ENCODE measurements at places on chromosomes 13 and 19.

DNA sequence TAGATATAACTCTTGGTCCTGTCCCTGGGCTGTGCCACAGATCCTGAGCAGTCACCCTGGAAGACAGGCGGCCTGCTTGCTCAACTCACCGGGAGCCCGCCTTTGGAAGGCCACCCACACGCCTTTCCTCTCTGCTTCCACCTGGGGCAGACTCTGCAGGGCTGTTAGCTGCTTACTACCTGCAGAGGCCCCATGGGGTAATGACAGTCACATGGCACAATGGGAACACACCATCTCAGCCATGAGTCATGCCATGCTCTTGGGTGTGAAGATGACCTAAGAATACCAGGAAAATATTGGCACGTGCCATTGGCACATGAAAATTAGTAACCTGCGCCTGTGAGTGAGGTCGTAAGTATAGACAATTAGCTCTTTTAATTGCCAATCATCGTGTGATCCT lies 108.6 kb downstream of the COL4A2 start:
- no peak for DNase-seq

- no peak for DNase-seq
These were observed 459 bp downstream of the PRAM1 start for GRCh38 chr19:8501981-8502380.

- DNase-seq, result no peak
These were observed 5.7 kb downstream of the KLK5 start for GRCh38 chr19:50947123-50947522.

DNA sequence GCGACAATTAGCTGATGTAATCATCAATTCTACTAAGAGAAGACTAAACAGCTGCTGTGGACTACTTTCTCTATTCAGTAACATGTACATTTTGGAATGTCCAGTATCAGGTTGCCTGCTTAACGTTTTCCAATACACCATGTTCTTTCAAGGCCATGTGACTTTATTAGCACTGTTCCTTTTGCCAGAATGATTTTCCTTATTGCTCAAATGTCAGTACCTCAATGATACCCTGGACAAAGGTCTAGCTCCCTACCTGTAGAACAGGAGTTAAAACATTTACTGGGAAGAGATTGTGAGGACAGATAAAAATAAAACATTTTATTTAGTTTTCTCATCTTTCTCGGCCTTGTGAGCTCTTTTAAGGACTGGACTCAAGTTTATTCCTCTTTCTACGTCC lies 3.8 kb upstream of the RBM26 start:
- DNase-seq, result no peak

GRCh38 chr13:36057041-36057440 lies 74.1 kb downstream of the DCLK1 start:
- no peak for DNase-seq

DNA sequence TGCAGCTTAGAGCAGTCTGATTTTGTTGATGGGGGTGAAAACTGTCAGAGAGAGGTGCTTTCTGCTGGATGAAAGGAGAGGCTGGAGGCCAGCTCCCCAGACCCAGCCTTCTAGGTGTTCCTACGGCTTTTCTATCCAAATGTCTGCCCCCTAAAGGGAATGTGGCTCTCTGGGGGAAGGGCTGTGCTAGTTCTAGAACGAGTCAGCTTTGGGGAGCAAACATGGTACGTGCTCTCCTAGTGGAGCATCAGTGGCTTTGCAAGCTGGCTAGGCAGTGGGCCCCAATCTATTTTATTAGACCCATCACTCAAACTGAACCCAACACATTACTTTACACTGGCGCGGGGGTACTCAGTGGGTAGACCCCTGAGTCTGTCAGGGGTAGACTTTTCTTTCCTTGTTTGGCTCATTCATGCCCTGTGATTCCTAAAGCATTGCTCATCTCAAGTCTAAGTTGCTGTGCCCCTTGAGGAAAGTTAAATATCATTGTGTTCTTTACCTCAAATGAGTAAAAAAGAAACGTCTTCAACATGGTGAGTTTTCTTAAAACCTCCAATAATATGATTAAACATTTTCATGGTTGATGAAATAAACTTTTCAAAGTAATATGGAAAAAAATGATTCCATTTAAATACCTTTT lies 254.9 kb downstream of the DLEU7 start:
- DNase-seq, result no peak

- no peak for DNase-seq
These were observed 10.4 kb downstream of the MIDN start for GRCh38 chr19:1258707-1259205.

DNA sequence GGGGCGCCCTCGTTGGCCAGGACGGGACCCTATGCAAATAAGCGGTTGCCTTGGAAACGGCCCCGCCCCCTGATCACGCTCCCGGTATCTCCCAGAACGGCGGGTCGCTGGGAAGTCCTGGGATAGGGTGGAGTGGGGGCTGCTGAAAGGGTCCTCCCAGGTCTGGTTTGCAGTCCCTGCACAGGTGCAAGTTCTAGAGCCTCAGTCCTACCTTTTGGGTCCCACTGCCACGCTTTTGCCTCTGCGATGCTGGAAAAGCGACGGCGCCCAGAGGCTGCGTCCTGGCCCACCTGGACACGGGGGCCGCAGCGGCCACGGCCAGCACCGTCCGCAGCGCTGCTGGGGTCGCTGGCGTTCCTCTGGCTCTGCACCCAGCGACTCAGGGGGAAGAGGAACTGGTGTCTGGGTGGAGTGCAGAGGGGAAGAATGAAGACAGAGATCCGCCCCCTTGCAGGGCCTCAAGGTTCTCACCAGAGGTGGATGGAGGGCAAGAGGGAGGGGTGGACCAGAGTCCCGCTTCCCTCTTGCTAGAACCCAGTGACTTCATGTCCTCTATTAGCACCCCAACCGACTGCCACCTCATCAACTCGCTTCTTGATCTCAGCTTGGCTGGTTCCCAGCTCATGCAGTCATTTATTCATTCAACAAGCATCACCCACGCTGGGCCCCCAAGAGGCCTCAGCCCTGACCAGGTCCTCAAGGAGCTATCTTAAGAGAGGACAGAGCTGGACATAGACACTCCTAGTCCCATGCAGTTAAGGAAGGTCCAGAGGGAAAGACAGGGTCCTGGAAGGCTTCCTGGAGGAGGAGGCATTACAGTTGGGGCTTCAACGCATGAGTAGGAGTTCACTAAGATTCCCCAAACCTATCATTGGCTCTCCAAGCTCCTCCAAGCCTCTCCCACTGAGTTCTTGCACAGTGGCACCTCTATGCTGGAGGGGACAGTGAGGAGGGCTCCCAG lies at the start of gene LRRC25:
Gene LRRC25 (minus strand): TSS at position 381 of the 961 bp plus-strand sequence. CDS start 659 bp downstream, outside the sequence.
- DNase-seq, result no peak

DNA sequence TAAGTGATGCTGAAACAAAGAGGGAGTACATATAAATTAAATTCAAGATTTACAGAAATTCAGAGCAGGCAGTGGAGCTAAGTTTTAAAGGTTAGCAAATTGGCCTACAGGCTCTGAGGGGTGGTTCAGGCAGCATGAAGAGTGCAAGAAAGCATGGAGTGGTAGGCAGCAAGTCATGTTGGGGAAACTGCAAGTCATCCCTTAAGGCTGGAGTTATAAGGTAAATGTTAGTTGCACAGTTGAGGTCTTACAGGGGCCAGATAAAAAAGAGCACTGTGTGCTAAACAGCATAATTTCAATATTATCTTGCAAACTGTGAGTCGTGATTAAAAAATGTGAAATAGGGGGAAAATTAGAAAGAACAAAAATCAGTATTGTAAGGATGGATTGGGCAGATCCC lies 106.2 kb downstream of the VWA8 start:
- no peak for DNase-seq

DNA sequence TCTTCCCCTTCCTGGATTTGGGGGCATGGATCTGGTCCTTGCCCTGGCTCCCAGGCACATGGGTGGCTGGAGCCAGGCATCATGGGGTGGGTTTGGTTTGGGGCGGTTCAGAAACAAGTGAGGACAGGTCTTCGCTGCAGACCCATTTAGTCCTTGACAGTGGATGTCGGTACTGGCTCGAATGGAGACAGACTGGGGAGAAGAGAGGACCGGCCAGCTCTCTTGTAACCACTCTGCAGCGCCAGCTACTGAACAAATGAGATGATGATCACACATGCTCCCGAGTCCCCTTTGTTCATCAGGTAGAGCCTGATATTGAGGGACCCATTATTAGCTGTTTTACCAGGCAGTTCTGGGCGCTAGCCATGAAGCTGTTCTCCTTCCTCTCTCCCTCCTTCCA lies 64.5 kb downstream of the CHST8 start:
- DNase-seq, result no peak

DNA sequence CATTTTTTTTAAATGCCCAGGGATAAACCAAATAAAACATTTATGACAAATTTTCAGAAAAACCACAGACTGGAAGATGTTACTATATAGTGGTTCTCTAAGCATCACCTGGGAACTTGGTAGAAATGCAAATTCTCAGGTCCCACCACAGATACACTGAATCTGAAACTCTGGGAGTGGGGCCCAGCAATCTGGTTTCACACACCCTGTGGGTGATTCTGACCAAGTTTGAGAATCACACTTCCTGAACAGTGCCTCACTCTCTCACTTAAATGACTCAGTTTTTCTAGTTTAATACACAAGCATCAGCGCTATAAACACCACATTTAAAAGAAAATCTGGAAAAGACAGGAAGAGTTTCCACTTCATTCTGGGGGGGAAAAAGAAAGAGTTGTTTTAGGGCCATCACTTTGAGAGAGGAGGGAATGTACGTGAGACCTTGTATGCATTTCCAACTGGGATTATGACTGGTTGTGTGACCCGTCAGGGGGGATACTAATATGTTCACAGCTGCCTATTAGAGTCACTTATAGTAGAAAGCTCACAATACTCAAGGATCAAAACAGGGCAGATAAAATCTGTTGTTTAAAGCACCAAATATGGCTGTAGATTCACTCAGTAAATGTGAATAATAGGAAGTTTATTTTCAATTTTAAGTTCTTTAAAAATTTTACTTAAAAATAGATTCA lies 567.7 kb downstream of the GPC6 start:
- DNase-seq, result no peak

DNA sequence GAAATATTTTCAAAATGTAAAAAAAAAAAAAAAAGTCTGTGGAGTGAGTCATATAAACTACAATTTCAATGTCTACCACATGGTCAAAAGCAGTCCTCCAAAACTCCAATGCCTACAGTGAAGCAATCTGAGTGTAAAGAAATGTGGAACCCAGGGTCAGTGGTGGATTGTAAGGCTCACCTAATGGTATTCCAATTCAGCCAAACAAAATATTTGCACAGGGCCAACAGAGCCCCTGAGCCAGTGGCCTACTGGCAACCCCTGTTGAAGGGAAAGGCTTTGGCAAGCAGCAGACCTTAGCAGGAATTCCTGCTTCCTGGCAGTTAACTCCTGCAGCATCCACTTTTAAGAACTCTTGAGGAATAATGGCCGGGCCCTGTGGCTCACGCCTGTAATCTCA lies 3.4 kb downstream of the DNMT1 start:
- peak; percentile 76 for DNase-seq

DNA sequence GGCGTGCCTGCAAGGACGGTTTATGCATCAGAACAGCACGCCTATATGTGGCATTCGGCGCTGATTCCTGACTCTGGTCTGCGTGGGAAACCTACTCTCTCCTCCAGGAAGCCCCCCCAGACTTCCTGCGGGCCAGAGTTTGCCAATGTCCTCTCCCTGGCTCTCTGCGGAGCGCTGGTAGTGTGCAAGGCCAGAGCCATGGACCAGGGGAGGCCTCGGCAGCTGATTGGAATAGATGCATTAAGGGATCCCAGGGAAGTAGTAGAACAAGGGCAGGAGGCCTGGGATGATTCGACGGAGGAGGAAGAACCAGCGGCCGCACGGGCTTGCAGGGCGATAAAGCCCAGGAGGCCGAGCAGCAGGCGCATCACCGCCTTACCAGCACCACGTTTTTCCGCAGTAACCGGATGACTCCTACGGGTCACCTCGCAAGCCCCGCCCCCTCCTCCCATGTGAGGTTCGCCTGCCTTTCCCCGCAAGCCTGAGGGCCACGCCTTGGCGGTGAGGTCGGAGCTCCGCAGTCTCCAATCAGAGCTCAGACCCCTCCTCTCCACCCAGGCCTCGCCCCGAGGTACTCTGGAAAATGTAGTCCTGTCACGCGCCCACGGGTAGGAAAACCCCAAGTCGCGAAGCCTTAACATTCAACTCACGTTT lies 5.0 kb downstream of the CLEC11A start:
- DNase-seq, result no peak

DNA sequence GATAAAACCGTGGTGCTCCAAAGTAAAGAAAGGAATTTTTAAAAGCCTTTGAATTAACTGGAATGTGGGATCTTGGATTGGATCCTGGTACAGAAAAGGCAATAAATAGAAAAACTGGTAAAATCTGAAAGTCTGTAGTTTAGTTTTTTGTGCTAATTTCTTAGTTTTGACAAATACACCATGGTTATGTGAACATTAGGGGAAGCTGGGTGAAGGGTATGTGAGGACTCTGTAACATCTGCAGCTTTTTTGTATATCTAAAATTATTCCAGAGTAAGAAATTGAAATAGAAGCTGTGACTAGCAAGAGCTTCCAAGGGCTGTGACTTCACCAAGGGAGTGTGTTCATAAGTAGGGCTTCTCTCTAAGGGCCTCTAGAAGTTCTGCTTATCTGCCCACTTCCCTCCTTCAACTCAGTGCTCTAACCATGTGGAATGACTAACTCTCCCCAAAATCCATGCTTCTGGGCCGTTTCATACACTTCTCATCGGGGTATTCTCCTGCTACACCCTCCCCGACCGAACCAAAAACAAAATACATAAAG lies 26.5 kb downstream of the ARHGAP35 start:
- no peak for DNase-seq

DNA sequence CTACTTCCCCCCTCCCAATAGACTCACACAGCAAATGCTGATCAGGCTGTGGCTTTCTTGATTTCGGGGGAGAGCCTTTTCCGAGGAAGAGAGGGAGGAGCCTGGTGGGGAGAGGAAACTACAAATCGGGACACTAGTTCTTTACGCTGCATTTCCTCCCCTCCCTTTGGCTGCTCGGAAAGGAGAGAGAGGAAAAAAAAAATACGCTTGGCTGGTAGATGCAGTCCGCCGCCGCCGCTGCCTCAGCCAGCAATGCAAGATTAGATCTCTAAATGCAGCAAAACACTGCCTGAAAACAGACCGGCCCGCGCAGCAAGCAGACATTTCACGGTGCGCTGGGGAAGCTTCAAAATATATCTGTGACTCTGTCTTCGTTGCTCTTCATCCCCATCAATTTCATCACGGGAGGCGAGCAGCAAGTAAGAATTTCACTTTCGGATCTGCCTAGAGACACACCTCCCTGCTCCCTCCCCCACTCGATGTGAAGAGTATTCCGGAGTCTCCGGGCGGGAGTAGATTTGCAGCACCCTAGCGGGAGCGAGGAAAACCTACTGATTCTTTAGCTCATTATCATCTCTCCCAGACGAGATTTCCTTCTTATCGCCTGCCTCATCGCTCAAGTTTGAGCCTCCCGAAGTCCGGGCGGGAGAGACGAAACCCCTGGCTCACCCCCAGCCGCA lies at the start of gene PCDH17:
Gene PCDH17 (plus strand): TSS at position 149 of the 680 bp plus-strand sequence. CDS start 803 bp downstream, outside the sequence.
- no peak for DNase-seq

Measured in AG04449 (cell line).